ENCODE measurements at places on chromosomes 4 and X.
A peak's percentile ranks its signal among the peaks of the same experiment; 100 is the strongest.

DNA sequence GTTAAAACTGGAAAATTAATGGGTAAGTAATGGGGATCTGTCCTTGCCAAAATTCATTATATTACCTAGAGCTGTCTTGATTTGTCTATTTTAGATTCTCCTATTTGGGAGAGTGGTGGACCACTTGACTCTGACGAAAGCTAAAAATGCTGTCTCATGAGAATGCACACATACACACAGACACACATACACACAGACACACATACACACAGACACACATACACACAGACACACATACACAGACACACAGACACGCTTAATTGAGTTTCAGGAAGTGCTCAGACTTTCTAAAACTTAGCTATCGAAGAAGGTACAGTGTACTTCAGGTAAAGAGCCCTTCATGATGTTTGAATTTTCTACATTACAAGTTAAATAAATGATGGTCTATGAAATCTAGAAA, 279.5 kb downstream of the ANKRD50 start:
- DNase-seq: no peak

GRCh38 chrX:24676403-24677024, 17.2 kb upstream of the POLA1 start:
- peak; percentile 46 for DNase-seq

- no peak for DNase-seq
These were observed 65.0 kb upstream of the IL15 start for GRCh38 chr4:141571362-141571761.

- no peak for DNase-seq
These were observed 75.6 kb upstream of the DYNLT3 start for GRCh38 chrX:37922928-37923327.

GRCh38 chr4:40170588-40170987, 26.2 kb upstream of the RHOH start:
- DNase-seq: no peak

DNA sequence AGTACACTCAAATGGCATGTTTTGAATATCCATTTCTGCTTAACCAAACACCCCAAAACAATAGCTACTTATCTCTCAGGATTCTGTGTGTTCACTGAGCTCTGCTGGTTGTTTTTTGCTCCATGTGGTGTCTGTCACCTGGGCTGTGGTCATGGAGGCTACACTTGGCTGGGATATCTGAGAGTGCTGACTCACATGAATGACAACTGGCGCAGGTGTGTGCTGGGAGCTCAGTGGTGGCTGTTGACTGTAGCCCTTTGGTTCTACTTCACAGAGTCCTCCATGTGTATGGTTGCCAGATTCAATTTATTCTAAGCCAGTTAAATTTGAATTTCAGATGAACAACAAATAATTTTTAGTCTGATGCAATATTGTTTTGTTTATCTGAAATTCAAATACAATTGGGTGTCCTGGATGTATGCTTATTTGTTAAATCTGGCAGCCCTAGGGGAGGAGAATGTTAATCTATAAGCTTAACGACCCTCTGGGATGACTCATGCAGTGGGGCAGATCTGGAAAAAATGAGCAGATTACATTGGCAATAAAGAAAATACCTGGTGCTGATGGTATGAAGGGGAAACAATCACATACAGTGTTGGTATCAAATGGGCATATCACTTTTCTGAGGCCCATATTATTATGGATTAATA, 28.2 kb upstream of the TCEAL4 start:
- DNase-seq: no peak

DNA sequence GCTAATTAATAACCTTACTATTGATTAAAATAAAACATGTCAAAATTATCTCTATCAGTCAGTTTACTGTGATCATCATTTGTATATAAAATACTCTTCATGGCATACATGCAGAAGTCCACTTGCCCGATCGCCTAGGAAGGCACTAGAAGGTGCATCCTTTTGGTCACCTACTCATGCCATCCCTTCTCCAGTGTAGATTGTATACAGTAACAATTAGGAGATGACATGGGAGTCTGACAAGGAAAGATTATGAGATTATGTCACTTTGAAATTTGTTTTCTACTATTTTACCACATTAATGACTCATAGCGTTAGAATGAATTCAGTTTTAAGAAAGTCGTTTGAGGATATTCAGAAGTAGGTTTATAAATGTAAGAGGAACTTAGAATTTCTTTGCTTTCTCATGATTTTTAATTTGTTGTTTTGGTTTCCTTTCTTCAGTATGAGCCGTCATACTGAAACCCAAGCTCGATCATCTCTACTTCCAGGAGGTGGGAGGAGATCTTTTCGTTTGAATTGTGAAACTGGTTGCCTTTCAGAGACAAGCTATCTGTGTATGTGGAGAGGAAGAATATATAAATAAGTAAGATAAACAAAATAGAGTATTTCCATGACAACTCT, 51.1 kb upstream of the UNC5C start:
- no peak for DNase-seq

GRCh38 chrX:9482408-9482807, 17.6 kb downstream of the TBL1X start:
- no peak for DNase-seq

DNA sequence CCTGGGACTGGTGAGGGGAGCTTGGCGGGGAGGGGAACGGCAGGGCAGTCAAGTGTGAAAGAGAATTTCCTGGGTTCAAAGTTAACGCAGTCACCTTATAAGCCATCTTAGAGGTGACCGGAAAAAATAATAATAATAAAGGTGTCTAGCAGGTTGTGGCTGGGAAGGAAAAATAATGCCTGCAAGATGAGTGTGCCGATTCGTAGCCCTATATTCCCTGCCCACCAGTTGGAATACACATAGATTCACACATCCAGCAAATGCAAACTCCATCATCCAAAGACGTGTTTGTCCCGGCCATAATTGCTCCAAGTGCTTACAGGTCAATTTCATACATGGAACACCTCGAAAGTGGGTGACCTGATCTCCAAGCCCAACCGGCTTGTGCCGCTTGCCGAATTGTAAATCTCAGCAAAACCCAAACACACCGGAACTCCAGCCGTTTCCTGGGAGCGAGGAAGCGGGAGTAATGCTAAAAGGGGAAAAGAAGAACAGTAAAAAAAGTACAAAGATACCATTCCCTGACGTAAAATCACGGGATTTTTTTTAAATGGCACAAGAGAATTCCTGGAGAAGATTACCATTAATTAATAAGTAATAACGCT, 1.3 kb upstream of the FAT1 start:
- DNase-seq: no peak

DNA sequence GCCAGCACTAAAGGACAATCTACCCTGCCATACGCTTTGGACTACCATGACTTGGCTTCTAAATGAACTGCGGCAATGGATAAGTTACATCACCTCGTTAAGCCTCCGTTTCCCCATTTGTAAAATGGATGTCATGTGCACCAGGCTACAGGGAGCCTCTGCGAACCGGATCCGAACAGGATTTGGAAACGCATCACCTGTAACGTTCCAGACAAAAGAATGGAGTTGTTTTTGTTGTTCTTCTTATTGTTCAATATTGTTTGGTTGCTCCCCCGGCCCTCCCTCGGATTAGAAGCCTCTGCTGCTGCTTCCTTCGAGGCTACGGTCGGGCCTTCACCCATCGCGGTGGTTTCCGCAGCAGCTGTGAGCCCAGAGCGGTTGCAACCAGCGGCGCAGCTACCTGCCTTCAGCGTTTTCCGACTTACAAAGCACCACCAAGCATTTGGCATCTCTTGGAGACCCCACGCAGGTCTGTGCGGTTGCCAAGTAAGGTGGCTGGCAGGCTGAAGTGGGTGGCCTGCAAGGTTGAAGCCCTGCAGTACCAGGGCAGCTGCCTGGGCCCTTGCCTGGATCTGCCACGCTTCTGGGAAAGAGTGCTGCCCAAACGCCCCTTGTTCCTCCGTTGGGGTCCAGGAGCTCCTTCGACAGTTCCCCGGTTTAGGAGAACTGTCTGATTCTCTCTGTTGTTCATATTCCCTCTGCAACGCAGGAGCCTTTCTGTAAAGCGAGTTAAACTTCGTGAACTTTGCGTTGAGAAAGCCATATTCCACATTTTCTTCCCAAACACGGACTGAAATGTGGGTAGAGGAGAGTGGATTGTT, 7.1 kb downstream of the NKX3-2 start:
- DNase-seq: peak; percentile 52

GRCh38 chr4:94455081-94455480, 3.3 kb downstream of the PDLIM5 start:
- DNase-seq: no peak

DNA sequence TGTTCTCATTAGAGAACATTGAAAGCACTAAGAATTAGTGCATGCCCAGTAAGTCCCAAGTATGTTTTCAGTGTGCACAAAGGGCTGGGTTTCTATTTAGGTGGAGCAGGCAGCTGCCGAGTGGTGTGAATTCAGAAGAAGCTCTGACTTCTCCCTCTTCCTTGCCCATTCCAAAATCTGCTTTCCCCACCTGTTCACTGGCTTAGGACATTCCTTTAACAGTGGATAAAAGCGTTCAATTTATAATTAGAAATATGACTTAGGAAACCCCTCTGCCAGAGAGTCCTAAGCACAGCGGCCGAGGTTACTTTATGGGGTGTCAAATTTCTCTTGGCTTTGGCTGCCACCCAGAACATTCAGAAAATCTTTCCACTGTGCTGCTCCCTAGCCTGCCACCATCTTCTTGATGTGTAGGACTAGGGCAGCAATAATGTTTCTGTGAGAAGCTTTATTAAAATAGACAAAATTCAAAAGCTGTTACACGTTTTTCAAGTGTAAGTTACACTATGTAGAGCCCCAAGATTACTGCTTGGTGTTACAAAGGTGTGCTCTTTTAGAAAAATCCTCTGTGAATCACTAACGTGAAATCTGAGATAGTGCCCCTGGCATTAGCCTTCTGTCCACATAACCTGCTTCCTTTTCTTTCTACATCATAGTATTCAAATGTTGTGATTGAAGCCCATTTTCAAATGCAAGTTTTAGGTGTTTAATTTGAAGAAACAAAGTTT, 191.6 kb upstream of the ANKRD50 start:
- no peak for DNase-seq

- no peak for DNase-seq
These were observed 191.4 kb downstream of the SOWAHB start for GRCh38 chr4:76706581-76706980.

DNA sequence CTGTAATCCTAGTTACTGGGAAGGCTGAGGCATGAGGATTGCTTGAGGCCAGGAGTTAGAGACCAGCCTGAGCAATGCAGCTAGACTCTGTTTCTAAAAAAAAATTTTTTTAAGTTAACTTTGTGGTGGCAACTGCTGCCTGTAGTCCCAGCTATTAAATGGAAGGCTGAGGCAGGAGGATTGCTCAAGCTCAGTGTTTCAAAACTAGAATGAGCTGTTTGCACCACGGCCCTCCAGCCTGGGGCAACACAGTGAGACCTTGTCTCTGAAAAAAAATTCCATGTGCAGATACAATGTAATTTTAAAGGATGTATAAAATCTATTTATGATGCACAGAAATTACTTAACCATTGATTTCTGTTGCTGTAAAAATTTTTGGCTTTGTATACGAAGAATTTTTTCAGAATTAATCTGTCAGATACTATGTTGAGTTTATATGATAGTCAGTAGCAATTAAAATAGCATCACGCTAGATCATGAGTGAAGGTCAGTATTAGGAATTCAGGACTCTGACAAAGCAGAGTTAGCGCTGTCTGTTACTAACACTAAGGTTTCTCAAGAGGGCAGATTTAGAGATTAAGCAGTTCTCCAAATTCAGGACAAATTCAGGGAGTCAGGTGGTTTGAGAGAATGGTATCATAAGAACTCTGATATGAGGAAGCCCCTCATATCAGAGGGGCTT, 8.3 kb upstream of the AGA start:
- no peak for DNase-seq

DNA sequence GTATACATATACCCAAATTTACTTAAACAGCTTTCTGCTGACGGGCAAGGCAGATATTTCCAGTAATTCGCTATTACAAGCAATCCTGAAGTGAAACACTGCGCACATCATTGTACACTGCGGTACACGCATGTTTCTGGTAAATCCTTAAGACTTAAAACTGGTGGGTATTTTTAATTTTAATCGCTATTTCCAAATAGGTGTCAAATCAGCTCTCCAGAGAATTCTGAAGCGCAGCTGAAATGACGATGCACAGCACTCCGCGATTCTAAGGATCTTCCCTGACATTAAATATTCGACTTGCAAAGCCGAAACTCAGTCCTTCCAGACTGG, 361 bp downstream of the TMEM128 start:
- no peak for DNase-seq

DNA sequence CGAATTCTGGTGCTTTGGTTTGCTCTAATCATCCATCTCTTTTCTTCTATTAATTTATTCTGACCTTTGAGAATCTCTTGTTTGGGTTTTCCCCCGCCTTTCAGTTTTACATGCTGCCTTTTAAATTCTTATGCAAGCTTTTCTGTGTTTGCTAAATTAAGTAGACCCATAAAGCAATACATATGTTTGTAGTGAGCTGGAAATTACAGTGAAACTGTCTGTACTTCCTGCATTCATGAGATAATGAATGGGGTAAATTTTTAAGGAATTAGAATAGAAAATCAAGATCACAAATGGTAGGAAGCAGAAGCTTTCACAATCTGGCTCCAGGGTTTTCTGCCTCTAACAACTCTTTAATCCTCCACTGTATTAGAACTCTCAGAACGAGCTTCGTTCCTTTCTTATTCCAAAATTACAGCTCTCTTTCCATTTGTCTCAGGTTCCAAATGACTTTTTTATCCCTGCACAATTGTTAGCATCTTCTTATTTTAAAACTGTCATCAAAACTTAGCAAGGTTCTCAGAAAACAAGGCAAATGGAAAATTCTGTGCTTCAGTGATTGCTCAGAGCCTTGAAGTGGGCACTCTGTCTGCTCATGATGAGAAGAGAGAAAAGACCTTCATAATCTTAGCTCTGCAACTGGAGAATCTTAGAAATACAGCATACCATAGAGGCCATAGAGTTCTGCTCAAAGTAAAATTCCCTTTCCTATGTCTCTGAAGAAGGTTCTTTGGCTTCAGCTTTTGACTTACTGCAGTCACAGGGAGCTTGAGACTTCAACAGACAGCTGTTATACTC, 108.2 kb downstream of the EGF start:
- no peak for DNase-seq

GRCh38 chr4:37641886-37642849, 44.0 kb downstream of the RELL1 start:
- DNase-seq: no peak

DNA sequence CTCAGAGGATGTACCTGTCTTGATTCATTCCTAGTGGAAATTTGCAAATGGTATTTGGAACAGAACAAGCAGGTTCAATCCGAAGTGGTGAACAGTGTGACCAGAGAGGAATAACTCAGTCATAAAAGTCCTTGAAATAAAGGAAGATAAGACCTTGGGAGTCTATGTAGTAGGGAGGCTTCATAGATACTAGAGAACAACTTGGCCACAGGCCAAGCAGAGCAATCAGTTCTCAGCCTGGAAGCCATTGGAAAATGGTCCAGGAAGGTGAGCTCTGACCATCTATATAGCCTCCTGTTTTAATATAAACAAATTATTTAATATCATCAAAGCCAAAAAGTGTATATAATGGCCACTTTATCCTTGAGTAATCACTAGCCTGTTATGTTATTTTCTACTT, 11.3 kb downstream of the TXK start:
- DNase-seq: no peak

GRCh38 chr4:40963897-40964478, 214.2 kb downstream of the NSUN7 start:
- DNase-seq: no peak

GRCh38 chr4:24927049-24927448, 14.2 kb upstream of the CCDC149 start:
- no peak for DNase-seq

GRCh38 chrX:63686878-63687714, 97.9 kb downstream of the ARHGEF9 start:
- DNase-seq: peak; percentile 56

Data from H7 (cell line).